ENCODE measurements at places on chromosomes 4 and X.
A peak's percentile ranks its signal among the peaks of the same experiment; 100 is the strongest.

GRCh38 chr4:150415213-150415612 lies 166.7 kb upstream of the MAB21L2 start:
- H3K27me3 ChIP-seq, result no peaks in the 10 kb centered on the region
- H3K4me3 ChIP-seq, result no peak overlapping the region
- H3K36me3 ChIP-seq, result no peaks in the 10 kb centered on the region
- H3K27ac ChIP-seq, result no peak overlapping the region
- DNase-seq, result no peak

- H3K4me1 ChIP-seq, result peaks cover 14% of the 10 kb centered on the region
- no peaks in the 10 kb centered on the region for H3K36me3 ChIP-seq
- no peaks in the 10 kb centered on the region for H3K27me3 ChIP-seq
- no peak overlapping the region for H3K4me3 ChIP-seq
- peak; percentile 54 for DNase-seq
Observed at GRCh38 chrX:153882086-153882498, 3.9 kb downstream of the L1CAM start.

DNA sequence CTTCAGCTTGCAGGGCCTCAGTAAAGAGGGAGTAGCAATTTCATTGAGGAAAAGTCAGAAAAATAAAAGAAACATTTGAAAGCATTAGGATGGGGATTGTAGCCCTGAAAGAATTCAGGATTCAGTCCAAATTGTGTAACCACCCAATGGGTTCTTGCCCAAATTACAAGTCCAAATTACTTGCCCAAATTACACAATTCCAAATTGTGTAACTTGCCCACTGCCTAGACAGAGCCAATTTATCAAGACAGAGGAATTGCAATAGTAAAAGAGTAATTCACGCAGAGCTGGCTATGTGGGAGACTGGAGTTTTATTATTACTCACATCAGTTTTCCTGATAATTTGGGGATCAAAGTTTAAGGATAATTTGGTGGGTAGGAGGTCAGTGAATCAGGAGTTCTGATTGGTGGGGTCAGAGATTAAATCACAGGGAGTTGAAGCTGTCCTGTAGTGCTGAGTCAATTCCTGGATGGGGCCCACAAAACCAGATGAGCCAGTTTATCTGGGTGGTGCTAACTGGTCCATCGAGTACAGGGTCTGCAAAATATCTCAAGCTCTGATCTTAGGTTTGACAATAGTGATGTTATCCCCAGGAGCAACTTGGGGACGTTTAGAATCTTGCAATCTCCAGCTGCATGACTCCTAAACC lies 18.1 kb upstream of the PAGE5 start:
- H3K27ac ChIP-seq, result no peak overlapping the region
- no peaks in the 10 kb centered on the region for H3K27me3 ChIP-seq
- H3K36me3 ChIP-seq, result no peaks in the 10 kb centered on the region

DNA sequence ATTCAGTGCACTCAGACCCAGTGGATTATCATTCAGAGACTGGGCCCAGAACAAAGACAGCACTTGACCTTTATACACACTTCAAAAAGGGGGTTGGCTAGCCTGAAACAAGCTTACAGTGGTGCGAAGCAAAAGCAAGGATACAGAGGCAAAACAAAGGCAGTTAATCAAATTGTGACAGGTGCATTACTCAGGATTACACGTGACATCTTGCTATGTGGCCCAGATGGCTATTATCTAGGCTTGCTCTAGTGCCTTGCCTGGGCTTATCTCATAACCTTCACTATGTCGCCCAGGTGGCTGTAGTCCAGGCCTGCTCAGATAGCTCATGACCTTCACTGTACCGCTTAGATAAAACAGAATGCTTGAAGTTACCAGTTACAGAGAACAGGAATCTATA lies 1092.1 kb upstream of the PRKX start:
- no peaks in the 10 kb centered on the region for H3K4me1 ChIP-seq
- no peaks in the 10 kb centered on the region for H3K36me3 ChIP-seq
- H3K27me3 ChIP-seq, result no peaks in the 10 kb centered on the region
- H3K27ac ChIP-seq, result no peak overlapping the region

DNA sequence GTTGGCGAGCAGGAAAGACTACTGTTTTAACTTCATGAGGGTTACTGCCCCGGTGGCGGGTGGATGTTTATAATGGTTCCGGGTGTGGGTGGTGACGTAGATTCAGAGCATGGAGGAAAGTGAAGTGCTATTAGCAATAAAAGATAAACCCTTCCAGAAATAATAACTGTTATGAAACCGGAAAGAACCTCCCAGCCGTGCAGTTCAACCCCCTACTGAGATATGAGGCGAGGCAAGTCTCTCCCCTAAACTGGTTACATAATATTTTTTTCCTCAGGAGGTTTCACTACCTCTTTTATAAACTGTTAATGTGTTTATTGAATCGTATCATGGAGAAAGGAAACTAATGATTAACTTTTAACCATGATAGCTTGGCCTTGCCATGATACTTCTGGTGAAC lies 33.9 kb upstream of the STIM2 start:
- no peaks in the 10 kb centered on the region for H3K27me3 ChIP-seq
- H3K4me3 ChIP-seq, result no peak overlapping the region
- H3K27ac ChIP-seq, result no peak overlapping the region
- H3K4me1 ChIP-seq, result peaks cover 11% of the 10 kb centered on the region
- DNase-seq, result no peak

GRCh38 chr4:44716597-44716996 lies 9.8 kb downstream of the GNPDA2 start:
- no peak overlapping the region for H3K4me3 ChIP-seq
- no peak overlapping the region for H3K27ac ChIP-seq
- no peak for DNase-seq
- H3K27me3 ChIP-seq, result no peaks in the 10 kb centered on the region
- H3K4me1 ChIP-seq, result no peaks in the 10 kb centered on the region

GRCh38 chr4:42278709-42279324 lies 118.5 kb upstream of the SHISA3 start:
- H3K27me3 ChIP-seq, result no peaks in the 10 kb centered on the region
- no peaks in the 10 kb centered on the region for H3K36me3 ChIP-seq
- H3K4me1 ChIP-seq, result no peaks in the 10 kb centered on the region

DNA sequence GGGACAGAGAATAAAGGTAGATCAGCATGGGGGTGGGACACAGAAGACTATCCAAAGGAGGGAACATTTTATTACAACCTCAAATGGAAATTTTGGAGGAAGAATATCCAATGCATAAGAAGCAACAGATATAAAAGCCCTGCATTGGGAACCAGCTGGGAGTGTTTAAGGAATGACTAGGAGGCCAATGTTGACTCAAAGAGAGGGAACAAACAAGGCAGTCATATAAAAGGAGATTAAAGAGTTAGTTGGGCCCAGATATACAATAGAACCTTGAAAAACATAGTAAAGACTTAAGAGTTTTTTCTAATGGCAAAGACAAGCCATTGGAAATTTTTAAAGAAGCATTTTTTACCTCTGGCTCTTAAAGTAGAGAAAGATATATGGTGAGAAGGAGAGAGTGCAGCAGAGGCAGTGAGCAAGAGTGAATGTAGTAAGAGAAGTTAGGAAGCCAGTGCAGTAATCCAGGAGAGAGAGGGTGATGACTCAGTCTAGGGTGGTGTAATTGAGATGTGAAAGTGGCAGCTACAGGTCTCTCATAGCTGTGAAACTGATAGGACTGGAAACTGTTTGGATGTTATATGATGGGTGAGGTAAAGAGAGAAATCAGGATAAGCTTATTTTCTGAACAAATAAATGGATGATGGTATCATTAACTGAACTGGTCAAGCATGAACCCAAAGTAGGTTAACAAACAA lies 182.2 kb upstream of the ATOH1 start:
- no peaks in the 10 kb centered on the region for H3K4me1 ChIP-seq
- H3K4me3 ChIP-seq, result no peak overlapping the region
- no peak for DNase-seq
- no peak overlapping the region for H3K27ac ChIP-seq

DNA sequence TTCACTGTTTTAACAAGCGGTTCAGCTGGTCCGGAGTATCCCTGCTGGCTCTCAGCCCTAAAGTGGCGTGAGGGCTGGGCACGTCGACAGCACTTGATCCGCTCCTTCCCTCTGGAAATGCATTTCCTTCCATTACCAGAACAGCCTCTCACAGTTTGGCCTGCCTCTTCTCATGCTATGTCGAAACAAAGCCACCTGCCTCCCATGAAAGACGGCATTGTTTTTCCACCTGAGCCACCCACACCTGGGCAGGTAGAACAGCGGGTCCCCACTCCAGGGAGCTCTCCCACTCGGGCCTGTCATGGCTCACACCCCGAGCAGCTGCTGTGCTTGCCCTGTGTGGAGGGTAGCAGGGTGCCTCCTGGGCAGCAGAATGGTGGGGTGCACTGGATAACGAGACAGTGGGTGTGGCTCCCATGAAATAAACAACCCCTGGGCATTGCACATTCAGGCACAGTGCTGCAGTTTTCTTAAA lies 86.2 kb downstream of the FHDC1 start:
- H3K36me3 ChIP-seq, result no peaks in the 10 kb centered on the region
- H3K27me3 ChIP-seq, result no peaks in the 10 kb centered on the region
- no peak for DNase-seq
- no peaks in the 10 kb centered on the region for H3K4me1 ChIP-seq
- H3K4me3 ChIP-seq, result no peak overlapping the region

- no peak overlapping the region for H3K4me3 ChIP-seq
- H3K27me3 ChIP-seq, result no peaks in the 10 kb centered on the region
- no peak overlapping the region for H3K27ac ChIP-seq
- no peaks in the 10 kb centered on the region for H3K36me3 ChIP-seq
- no peak for DNase-seq
Observed at GRCh38 chr4:174170906-174171305, 112.6 kb downstream of the FBXO8 start.

DNA sequence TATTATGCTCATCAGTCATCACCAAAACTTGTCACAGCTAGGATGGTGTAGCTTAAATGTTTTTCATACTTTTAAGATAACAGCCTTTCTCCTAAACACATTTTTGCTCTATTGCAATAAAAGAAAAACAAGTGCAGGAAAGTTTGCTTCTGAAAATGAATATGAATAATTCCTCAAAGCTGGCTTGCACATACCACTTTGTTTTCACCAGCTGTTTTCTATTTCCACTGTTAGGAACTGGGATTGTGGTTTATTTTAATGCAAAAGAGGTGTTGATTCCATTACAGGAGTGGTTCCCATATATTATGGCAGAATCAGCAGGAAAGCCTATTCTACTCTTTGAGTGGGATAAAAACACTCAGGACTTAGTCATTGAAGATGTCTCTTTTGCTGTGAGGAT lies 145.9 kb downstream of the PPA2 start:
- H3K27ac ChIP-seq, result no peak overlapping the region
- H3K36me3 ChIP-seq, result no peaks in the 10 kb centered on the region
- H3K4me1 ChIP-seq, result no peaks in the 10 kb centered on the region

- no peaks in the 10 kb centered on the region for H3K36me3 ChIP-seq
- H3K4me3 ChIP-seq, result no peak overlapping the region
- H3K27me3 ChIP-seq, result no peaks in the 10 kb centered on the region
- no peak overlapping the region for H3K27ac ChIP-seq
- peak; percentile 0 for DNase-seq
- H3K4me1 ChIP-seq, result no peaks in the 10 kb centered on the region
Observed at GRCh38 chrX:29627833-29628232, 587.5 kb upstream of the MAGEB2 start.

DNA sequence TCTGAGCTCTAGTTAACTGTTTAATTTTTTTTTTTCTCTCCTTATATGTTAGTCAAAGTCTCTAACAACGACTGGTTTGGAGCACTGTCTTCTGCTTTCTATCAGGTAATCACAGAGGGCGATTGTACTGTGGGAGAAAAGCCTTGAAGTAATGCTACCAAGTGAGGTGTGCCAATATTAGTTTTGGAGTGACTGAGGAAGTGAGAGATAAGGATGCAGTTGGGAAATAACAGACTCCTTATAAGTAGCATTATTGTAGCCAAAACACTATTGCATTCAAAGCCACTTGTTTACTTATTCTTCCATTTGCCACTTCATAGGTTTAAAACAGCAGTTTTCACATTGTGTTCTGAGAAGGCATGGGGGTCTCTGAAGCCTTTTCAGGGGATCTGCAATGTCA lies 79.1 kb upstream of the SLC6A14 start:
- H3K4me3 ChIP-seq, result no peak overlapping the region
- H3K27me3 ChIP-seq, result no peaks in the 10 kb centered on the region
- H3K36me3 ChIP-seq, result no peaks in the 10 kb centered on the region
- no peak for DNase-seq
- no peak overlapping the region for H3K27ac ChIP-seq

- H3K4me3 ChIP-seq, result no peak overlapping the region
- no peaks in the 10 kb centered on the region for H3K36me3 ChIP-seq
- DNase-seq, result no peak
- H3K4me1 ChIP-seq, result no peaks in the 10 kb centered on the region
Observed at GRCh38 chr4:93532234-93532633, 296.3 kb upstream of the ATOH1 start.

- no peak overlapping the region for H3K27ac ChIP-seq
- DNase-seq, result no peak
- no peaks in the 10 kb centered on the region for H3K4me1 ChIP-seq
- H3K27me3 ChIP-seq, result no peaks in the 10 kb centered on the region
Observed at GRCh38 chr4:92304121-92304520, 355 bp downstream of the GRID2 start.

DNA sequence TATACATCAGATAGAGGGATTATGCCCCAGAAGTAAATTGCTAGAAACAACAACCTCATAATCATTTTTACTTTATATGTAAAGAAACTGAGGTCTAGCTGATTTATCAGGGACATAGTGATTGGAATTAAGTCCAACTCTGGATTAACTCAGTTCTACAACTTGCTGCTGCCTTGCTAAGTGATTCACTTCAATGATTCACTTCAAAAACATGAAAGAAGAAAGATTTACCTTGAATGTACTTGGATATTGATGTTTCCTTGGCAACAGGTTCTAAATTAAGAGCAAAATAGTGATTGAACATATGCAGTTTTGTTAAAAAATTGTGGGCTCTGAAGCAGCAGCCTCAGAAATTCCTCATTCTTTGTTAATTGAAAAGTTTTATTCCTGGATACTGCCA lies 99.8 kb upstream of the H2AZ1 start:
- no peak overlapping the region for H3K4me3 ChIP-seq
- no peak overlapping the region for H3K27ac ChIP-seq
- no peaks in the 10 kb centered on the region for H3K4me1 ChIP-seq
- no peaks in the 10 kb centered on the region for H3K27me3 ChIP-seq

- H3K4me1 ChIP-seq, result peaks cover 51% of the 10 kb centered on the region
- no peaks in the 10 kb centered on the region for H3K27me3 ChIP-seq
- H3K36me3 ChIP-seq, result no peaks in the 10 kb centered on the region
Observed at GRCh38 chr4:77040854-77041725, 34.7 kb downstream of the CCNI start.

- H3K4me3 ChIP-seq, result no peak overlapping the region
- no peak overlapping the region for H3K27ac ChIP-seq
- no peaks in the 10 kb centered on the region for H3K36me3 ChIP-seq
- no peaks in the 10 kb centered on the region for H3K4me1 ChIP-seq
- no peaks in the 10 kb centered on the region for H3K27me3 ChIP-seq
Observed at GRCh38 chrX:117957128-117957527, 159.5 kb downstream of the KLHL13 start.

- DNase-seq, result no peak
- H3K4me3 ChIP-seq, result no peak overlapping the region
- H3K36me3 ChIP-seq, result no peaks in the 10 kb centered on the region
- no peaks in the 10 kb centered on the region for H3K4me1 ChIP-seq
- no peaks in the 10 kb centered on the region for H3K27me3 ChIP-seq
- no peak overlapping the region for H3K27ac ChIP-seq
Observed at GRCh38 chr4:15438939-15439524, 11.2 kb downstream of the C1QTNF7 start.

GRCh38 chr4:93761286-93761685 lies 67.3 kb upstream of the ATOH1 start:
- H3K27ac ChIP-seq, result no peak overlapping the region
- H3K27me3 ChIP-seq, result no peaks in the 10 kb centered on the region
- no peaks in the 10 kb centered on the region for H3K4me1 ChIP-seq
- no peaks in the 10 kb centered on the region for H3K36me3 ChIP-seq
- no peak overlapping the region for H3K4me3 ChIP-seq
